ENCODE measurements at places on chromosomes 16 and 17. TPM values are rescaled to one million over a fixed set of nuclear protein-coding genes. Genes with fewer than 3 reads are reported as not detected.
A peak's percentile ranks its signal among the peaks of the same experiment; 100 is the strongest.

GRCh38 chr17:63525190-63525946 lies 2.2 kb downstream of the KCNH6 start:
- H3K36me3 ChIP-seq: no peaks in the 10 kb centered on the region
- H3K4me3 ChIP-seq: no peak overlapping the region
- H3K4me1 ChIP-seq: peaks cover 5% of the 10 kb centered on the region
- no peak overlapping the region for H3K27ac ChIP-seq
- no peak for DNase-seq

DNA sequence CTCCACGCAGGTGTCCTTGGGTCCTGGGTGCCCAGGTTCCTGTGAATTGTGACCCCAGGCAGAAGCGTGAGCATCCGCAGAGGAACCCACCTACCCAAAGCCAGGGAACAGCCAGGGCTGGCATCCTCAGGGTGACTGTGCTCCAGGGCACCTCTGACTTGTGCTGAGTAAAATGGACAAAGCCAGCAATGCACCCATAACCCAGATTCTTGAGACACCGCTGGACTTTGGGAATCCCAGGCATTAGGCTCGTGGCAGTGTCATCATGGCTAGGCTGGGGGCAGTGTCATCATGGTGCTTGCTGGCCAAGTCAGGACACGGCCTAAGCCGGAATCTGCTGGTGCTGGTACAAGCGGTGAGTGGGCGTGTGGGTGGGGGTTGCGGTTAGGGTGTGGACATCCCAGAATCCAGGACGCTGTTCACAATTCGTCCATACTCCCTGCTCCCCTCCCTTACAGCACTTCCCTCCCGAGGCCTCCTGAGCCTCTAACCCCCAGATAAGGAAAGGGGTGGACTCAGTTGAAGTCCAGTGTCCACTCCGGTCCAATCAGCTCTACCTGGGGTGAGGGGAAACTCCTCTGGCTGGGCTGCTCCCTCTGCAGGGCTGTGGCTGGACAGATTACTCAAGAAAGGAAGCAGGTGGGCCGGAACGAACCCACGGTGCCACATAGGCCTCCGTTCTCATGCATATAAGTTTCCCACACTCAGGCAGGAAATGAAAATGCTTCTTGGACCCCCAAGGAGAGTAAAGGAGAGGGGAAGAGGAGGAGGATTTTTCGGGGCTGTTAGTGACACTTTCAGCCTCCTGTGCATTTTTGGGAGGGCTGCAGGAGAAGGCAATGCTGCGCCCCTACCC lies 138.9 kb downstream of the SEC14L1 start:
- no peak overlapping the region for H3K4me3 ChIP-seq
- H3K4me1 ChIP-seq: peaks cover 21% of the 10 kb centered on the region
- no peak for DNase-seq

DNA sequence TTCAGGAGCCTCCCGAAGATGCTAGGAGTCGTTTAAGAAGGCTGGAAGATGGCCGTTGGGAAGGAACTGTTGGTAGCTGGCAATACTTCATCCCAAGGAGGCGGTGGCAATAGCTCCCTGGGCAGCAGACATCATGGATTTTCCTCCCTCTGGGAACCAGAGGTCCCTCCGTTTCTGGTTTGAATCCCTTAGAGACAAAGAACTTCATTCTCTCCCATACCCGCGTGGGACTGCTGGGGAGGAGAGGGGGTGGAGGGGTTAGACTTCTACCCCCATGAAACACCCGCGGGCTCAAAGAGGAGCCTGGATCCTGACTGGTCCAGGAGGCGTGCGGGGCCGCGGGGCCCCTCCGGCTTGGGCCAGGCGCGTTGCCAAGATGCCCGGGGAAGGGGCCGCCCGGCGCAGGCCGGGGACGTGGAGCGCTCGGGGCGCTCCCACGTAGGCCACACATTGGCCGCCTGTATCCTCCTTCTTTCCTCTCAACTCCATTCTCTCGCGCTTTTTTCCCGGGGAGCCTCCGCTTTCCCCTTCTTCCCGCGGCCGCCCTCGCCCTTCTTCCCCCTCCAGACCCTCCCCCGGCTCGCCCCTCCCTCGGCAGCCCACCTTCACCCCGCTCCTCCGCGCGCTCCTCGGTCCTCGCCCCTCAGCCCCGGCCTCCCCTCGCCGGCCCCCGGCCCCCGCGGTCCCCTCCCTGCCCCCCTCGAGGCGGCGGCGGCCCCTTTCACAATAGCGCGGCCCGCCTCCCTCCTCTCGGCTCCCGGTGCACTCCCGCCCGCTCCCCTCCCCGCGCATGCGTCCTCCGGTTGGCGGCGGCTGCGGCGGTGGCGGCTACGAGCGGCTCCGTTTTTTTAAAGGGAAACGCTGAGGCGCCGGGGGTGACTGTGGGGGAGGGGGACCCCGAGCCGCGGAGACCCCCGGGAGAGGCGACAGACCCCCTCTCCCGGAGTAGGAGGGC lies at the start of gene MSL1:
MSL1 (plus strand) TSS at position 791 of the 955 bp plus-strand sequence. CDS start 642 bp downstream, outside the sequence.
- H3K36me3 ChIP-seq: peaks cover 12% of the 10 kb centered on the region
- peak within 1 kb of the TSS; percentile 100 for H3K27ac ChIP-seq
- H3K27me3 ChIP-seq: no peaks in the 10 kb centered on the region
- H3K4me1 ChIP-seq: peaks cover 19% of the 10 kb centered on the region
- DNase-seq: no peak
- H3K4me3 ChIP-seq: peak within 1 kb of the TSS; percentile 80

- H3K36me3 ChIP-seq: no peaks in the 10 kb centered on the region
- H3K27ac ChIP-seq: no peak overlapping the region
- DNase-seq: no peak
- no peak overlapping the region for H3K4me3 ChIP-seq
Measured at GRCh38 chr17:58228679-58229078, 9.6 kb upstream of the MKS1 start.

Gene LRRC46
- total RNA-seq: not detected

DNA sequence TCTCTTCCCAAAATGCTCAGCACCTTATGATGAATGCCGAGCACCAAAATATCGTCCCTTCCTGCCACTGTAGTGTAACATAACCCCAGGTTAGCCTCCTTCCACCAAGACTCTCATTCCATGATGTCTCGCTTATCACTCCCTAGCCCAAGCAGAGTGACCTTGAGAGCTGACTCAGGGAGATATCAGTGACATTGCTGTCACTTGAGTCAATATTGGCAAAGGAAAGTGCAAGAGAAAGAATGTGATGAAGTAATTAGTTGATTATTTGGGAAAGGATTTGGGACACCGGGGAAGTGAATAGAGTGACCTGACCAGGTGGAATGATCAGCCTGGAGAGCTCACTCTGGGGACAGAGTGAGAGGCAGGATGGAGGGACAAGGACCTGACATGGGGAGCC lies 2.6 kb upstream of the ANKFN1 start:
- no peaks in the 10 kb centered on the region for H3K36me3 ChIP-seq
- no peak overlapping the region for H3K27ac ChIP-seq
- H3K4me1 ChIP-seq: no peaks in the 10 kb centered on the region
- DNase-seq: no peak
- H3K4me3 ChIP-seq: no peak overlapping the region

- H3K27ac ChIP-seq: peak overlapping the region; percentile 93
- H3K36me3 ChIP-seq: no peaks in the 10 kb centered on the region
- peaks cover 7% of the 10 kb centered on the region for H3K4me1 ChIP-seq
- H3K27me3 ChIP-seq: no peaks in the 10 kb centered on the region
- no peak for DNase-seq
Measured at GRCh38 chr17:72465191-72466024, 344.6 kb downstream of the SOX9 start.

Gene MYL11
- total RNA-seq: not detected

Gene DNAJA2
- 62.9 TPM for total RNA-seq

Gene CHST5
- total RNA-seq: not detected

Gene CDRT15
- total RNA-seq: not detected

GRCh38 chr17:16975277-16975651 lies 3.3 kb upstream of the TNFRSF13B start:
- no peaks in the 10 kb centered on the region for H3K27me3 ChIP-seq
- H3K27ac ChIP-seq: no peak overlapping the region
- no peaks in the 10 kb centered on the region for H3K4me1 ChIP-seq
- H3K36me3 ChIP-seq: no peaks in the 10 kb centered on the region

Data from esophagus squamous epithelium (tissue), 5 donors.